ENCODE measurements at places on chromosomes 5 and 9.

GRCh38 chr9:110047955-110048402, 160.0 kb downstream of the C9orf152 start:
- no peak for DNase-seq

DNA sequence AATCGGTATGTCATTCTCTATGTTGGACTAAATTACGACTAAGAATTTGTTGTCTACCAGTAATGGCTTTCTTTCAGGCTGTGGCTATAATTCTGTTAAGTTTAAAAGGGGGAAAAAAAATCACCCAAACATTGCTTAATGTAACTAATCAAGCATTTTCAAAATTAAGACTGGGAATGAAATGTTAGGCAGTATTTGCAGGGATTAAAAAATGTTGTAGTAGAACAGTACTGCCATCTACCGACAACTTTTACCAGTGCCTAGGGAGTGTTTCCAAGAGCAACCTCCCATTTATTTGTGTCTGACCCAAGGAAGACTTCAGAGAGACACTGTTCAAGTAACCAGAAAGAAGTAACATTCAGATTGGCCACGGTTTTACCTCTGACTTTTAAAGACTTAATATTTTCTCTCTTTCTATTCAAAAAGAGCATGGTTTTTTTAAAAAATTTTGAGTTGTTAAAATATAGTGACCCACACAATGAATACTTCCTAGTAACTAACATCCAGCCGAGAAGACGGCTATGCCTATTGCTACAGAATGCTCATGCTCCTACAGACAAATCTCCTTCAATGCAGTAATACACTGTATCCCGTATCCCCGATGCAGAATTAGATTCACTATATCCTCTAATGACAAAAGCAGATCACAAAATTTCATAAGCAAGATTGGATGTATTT, 92.4 kb downstream of the ARL15 start:
- DNase-seq, result peak; percentile 77

- DNase-seq, result no peak
These were observed 119.2 kb upstream of the ABCA1 start for GRCh38 chr9:105046907-105047741.

DNA sequence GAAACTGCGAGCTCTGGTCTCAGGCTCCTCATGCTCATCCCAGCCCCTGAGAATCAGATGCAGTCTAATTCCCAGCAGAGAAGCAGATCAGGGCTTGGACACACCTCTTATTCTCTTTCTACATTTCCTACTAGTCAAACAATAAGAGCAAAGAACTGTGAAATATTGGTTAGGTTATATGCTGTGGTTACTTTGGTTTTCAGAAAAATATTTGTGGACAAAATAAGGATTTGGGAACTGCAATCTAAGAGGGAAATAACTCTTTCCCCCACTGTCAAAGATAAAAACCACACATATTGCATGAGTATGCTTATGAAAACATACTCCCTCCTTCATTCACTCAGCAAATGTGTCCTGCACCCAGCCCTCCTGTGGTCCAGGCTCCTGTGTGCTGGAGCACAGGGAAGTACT, 164.5 kb upstream of the S1PR3 start:
- DNase-seq, result no peak

- DNase-seq, result no peak
These were observed 617.8 kb upstream of the DMAC1 start for GRCh38 chr9:8417341-8417740.

DNA sequence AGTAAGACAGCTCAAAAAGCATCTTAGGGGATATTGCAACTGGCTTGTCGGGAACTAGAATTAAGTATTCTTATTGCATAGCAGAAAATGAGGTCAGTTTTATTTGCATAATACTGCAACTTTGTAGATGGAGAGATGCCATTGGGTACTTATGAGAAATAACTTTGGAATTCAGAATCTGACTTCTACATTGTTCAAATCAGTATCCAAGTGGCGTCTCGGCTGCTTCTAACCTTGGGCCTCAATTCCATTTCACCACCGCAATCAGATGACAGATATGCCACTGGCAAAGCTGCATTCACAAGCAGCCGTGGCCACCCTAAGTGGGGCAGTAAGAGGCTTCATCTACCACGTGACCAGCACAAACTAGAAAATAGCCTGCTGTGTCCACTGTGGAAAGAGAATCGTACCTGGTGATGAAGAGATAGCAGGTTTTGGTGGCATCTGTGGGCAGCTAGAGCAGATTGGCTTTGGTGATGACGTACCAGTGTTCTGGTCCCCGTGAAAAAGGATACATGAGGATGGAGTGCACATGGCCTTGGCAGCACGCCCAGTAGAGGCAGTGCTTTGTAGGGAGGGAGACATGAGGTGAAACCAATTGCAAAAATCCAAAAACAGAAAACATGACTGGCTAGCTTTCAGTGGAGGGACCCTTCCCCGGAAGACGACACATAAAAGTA, 116.6 kb downstream of the KLHL3 start:
- DNase-seq, result no peak

GRCh38 chr5:157477814-157478494, 17.9 kb downstream of the NIPAL4 start:
- no peak for DNase-seq

- DNase-seq, result no peak
These were observed 136.7 kb downstream of the CPLANE1 start for GRCh38 chr5:37112383-37112991.

- DNase-seq, result no peak
These were observed 19.0 kb upstream of the SPINK4 start for GRCh38 chr9:33220681-33221567.

DNA sequence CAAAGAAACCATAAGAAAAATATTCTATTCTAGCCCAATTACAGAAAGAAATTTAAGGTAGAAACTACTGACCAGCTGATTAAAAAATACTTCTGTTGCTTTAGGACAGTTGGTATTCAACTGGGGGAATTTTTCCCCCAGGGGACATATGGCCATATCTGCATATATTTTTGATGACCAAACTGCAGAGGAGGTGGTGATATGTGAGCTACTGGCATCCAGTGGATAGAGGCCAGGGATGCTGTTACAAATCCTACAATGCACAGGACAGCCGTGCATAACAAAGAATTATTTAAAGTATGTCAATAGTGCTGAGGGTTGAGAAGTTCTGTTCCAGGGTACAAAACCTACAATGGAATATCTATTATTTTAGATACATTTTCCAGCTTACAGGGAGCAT, 24.0 kb downstream of the ZFR start:
- no peak for DNase-seq

DNA sequence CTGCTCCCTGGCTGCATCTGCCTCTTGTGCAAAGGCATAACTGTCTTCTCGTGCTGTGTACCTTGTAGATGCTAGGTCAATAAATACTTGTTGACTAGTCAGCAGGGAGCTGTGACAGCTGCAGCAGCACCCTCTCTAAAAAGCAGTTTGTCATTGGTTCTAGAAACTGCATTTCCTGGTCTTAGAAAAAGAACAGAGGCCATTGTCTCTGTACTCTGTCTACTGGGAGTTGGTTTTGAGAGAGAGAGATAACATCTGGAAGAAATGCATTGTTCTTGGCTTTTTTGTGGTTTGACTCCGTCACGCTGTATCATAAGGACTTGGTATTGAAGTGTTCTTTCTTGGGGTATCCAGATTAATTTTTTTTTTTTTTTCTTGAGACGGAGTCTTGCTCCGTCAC, 32.3 kb downstream of the SH3GLB2 start:
- no peak for DNase-seq

DNA sequence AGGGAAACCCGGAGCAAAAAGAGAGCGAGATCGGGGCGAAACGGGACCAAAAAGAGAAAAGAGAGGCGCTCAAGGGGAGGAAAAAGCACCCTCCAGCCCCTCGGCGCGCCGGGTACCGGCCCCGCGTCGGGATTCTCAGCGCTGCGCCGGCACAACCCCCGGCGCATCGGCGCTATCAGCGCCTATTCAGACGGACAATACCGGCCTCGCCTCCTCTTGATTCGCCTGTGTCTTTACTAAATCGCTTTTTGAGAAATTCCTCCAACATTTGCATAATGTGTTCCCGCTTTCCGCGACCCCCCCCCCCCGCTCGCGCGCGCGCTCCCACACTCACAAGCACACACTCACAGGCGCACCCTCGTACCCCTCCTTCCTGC, 578 bp downstream of the LHX6 start:
- DNase-seq, result no peak

DNA sequence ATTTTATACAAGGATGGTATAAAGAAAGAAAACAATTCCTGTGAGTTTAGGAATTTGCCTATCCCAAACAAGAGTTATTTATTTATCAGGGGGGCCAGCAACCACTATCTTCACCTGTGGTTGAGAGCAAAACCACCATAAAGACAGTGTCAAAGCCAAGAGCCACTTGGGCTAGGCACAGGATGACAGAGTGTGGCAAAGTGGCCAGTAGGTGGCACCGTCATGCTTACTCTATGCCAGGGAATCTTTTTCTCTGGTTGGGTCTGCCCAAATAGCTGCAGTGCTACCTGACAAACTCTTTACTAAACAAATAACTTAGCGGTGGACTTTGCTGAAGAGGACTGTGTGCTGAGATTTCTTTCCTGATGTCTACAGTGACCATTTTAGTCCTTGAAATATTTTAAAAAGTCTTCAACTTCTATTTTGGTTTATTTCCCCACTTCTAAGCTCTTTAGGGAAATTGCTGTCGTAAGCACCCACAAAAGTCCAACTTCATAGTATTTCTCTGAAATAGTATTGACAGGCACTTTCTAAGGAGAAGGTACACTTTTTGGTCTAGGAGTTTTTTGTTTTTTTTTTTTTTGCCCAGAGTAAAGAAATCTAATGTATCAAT, 285.0 kb downstream of the RFX3 start:
- peak; percentile 72 for DNase-seq

DNA sequence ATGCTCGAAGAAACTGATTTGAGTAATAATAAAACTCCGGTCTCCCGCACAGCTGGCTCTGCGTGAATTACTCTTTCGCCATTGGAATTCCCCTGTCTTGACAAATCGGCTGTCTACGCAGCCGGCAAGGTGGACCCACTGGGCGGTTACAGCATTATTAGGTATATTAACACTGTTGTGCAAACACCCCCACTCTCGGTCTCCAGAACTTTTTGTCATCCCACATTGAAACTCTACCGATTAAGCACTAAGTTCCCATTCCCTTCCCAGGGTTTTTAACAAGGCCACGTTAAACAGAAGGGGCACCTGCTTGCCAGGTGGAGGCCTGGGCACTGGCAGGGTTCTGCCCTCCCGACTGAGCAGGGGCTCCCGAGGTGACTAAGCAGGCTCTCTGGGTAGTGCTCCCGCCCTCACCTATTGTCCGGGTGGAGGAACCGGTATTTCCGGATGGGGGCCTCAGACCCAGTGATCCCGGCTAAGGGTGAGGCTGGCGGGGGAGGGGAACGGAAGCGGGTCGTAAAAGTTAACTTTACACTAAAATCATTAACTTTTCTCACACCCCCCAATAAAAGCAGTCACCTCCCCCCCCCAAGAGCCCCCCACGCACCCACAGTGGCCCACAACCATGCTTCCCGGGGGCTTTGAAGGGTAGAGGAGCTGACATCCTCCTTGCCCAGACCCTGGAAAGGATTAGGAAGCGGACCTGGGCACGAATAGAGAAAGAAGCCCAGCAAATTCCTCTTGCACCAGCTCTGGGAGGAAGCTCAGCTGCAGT, 53.5 kb upstream of the TJP2 start:
- peak; percentile 33 for DNase-seq

GRCh38 chr9:124792257-124793014, 15.5 kb downstream of the OLFML2A start:
- DNase-seq, result no peak

GRCh38 chr5:94906750-94907149, 288.3 kb downstream of the SLF1 start:
- DNase-seq, result no peak

DNA sequence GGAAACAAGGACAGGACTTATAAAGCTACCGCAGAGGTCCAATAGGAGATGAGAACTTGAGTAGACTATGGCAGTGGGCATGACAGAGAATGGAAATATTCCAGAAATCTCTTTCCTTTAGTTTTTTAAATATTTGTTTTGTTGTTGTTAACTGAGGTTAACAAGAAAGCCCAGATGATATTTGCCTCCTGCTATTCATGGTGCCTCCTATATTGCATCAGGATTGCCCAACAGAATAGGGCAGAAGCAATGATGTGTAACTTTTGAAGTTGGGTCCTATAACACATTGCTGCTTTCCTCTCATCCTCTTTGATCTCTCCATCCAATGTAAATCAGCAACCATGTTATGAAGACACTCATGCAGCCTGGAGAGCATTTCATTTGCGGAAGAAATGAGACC, 42.8 kb downstream of the PDE4D start:
- no peak for DNase-seq
